ENCODE measurements at places on chromosomes 2 and 18. TPM values are rescaled to one million over a fixed set of nuclear protein-coding genes. Genes with fewer than 3 reads are reported as not detected.

Gene ZNF142
- polyA plus RNA-seq: 19.5 TPM

Gene PRPF40A
- 125 TPM for polyA plus RNA-seq

Gene ACTG2
- 94.1 TPM for polyA plus RNA-seq

Gene COLEC12
- polyA plus RNA-seq: 95.7 TPM

Gene AQP12A
- polyA plus RNA-seq: not detected

Gene TOGARAM2
- polyA plus RNA-seq: 3.6 TPM

Gene ALPI
- polyA plus RNA-seq: not detected

Gene IL1A
- 0.10 TPM for polyA plus RNA-seq

Gene NEU4
- 0.55 TPM for polyA plus RNA-seq

Gene SIX2
- polyA plus RNA-seq: 0.27 TPM

Gene NRP2
- polyA plus RNA-seq: 65.3 TPM

Gene TEKT4
- 1.5 TPM for polyA plus RNA-seq

Gene FAP
- polyA plus RNA-seq: 24.6 TPM

Gene DUSP2
- 1.1 TPM for polyA plus RNA-seq

Gene RGPD8
- polyA plus RNA-seq: 2.6 TPM

Gene ACADL
- 14.6 TPM for polyA plus RNA-seq

Gene ROCK1
- 93.2 TPM for polyA plus RNA-seq

Gene IGFBP5
- 89.4 TPM for polyA plus RNA-seq

Gene SLC16A14
- 13.0 TPM for polyA plus RNA-seq

Gene DYNAP
- not detected for polyA plus RNA-seq

Gene PLEK
- 10.6 TPM for polyA plus RNA-seq

Gene CD28
- 2.1 TPM for polyA plus RNA-seq

Gene MOGAT1
- not detected for polyA plus RNA-seq

Gene RAB11FIP5
- polyA plus RNA-seq: 11.7 TPM

Data from left lung (tissue), 14 donors.